NCI-H2081 (cell line): ENCODE measurements at places on chromosomes 16 and 17.

GRCh38 chr16:4386951-4387565 lies 15.4 kb downstream of the VASN start:
- DNase-seq = no peak

DNA sequence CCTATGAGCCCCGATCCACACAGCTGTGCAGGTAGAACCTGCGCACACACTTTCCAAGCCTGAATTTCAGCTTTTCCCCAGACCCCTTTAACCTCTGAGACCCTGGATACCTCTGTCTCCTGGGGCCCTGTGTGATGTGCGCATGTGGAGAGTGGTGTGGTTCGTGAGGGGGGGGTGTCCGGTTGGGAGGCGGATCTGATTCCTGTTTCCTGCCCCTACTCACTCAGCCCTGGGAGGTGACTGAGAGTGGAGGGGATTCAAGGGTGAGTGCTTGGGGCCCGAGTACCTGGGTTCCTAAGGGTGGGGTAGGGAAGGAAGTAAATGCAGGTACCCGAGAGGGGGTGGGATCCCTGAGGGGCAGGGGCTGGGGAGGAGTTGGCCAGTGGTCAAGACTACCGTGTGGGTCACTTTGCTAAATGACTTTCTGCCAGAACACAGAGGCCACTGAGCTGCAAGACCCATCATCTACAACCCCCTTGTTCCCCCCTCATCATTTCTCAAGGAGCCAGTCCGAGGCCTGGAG lies 621 bp downstream of the ARHGEF15 start:
- DNase-seq = no peak

DNA sequence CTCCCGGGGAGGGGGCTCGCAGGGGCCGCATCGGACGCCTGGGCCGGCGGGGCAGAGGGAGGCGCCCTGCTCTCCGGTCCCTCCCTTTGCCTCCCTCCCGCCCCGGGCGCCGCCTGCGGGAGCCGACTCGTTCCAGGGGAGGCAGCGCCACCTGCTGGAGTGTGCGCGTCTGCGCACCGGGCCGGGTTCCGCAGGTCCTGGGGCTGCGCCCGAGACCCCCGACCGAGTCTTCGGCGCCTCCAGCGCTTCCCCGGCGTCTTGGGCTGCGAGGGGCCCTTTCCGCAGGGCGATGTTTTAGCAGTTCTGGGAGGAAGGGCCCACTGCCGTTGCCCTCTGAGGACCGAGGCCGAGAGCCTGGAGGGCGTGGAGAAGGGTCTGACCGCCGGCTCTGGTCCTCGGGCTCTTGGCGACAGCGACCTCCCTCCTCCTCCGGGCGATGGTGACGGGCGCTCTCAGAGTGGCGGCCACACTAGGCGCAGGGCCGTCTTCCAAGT lies 106.3 kb downstream of the SEC14L1 start:
- peak; percentile 84 for DNase-seq

- DNase-seq = peak; percentile 37
Observed at GRCh38 chr16:74700438-74701225, at the start of gene MLKL. Gene MLKL (minus strand): TSS chr16:74700862. CDS start chr16:74695757, 5,105 bp downstream.

- peak; percentile 76 for DNase-seq
Observed at GRCh38 chr17:32341857-32342602, at the start of gene C17orf75. Gene C17orf75 (minus strand): TSS chr17:32342173. CDS start chr17:32342139, 34 bp downstream.

DNA sequence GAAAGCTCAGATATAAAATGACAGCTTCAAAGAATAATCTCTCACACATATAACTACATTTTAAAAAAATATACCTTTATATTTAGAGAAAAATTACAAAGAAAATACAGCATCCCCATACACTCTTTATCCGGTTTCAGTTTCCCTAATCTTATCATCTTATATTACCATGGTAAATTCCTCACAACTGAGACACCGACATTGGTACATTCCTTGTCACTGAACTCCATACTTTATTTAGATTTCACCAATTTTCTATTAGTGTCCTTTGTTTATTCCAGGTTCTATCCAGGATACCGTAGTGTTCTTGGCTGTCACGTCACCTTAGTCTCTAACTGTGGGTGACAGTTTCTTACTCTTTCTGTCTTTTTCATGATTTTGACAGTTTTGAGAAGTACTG lies 22.0 kb upstream of the ABCA10 start:
- DNase-seq = no peak

- peak; percentile 15 for DNase-seq
Observed at GRCh38 chr17:60390925-60391470, 935 bp downstream of the USP32 start.

- DNase-seq = peak; percentile 61
Observed at GRCh38 chr17:64358261-64358788, 32.3 kb downstream of the PECAM1 start.

- DNase-seq = no peak
Observed at GRCh38 chr16:4800290-4801041, 2.0 kb downstream of the ROGDI start.

DNA sequence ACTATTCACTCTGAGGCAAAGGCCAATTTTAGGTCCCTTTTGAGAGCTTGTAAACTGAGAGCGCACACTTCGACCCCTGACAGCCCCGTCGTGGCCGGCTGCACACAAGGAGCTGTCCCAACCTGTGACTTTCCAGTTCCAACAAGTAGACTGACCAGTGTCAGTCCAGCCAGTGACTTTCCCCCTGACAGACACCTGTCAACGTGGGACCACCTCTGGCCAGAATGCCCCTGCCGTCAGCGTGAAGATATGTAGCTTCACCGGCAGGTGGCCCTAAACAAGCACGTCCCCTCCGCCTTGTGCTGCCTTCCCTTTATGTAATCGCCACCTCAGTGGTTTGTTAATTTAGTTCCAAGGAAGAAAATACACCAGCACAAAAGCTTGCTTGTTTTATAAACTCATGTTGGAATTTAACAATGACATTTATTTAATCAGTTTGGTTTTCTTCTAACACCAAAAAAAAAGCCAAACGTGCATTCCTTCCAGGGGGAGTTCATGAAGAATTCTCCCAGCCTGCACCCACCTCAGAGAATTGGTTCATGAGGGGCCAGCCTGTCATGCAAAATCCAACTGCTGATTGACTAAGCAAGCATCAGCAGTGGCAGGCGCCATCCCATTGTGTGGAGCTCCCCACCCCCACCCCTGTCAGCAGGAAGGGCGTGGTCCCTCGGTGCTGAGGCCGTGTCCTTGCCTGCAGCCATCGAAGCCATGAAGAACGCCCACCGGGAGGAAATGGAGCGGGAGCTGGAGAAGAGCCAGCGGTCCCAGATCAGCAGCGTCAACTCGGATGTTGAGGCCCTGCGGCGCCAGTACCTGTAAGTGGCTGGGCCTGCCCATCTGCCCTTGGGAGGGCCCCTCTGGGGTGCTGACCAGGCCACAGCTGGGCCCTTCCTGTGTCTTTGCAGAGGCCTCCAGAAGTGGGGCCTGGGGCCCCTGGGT lies 33.9 kb downstream of the PLD6 start:
- no peak for DNase-seq

DNA sequence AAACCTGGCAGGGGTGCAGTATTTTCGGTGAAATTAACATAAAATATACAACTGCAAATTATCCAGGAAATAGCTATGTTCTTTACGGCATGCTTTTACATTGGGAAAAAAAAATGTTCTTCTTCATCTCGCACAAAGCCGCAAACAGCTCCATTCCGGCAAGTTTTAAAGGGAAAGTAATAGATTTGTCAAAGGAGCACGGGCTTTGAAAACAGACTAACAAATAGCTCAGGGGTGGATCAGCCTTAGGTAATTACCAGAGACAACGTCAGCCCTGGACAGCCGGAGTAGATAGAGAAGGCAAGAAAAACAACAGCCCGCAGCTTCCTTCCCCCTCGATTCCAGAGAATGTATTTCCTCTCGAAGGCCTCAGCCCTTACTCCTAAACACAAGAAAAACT lies 222.5 kb downstream of the C16orf78 start:
- no peak for DNase-seq
